Activated CD4-positive, alpha-beta memory T cell treated with anti-CD3 and anti-CD28 coated beads for 36 hours (primary cell): ENCODE measurements at places on chromosomes 3 and 15. TPM values are rescaled to one million over a fixed set of nuclear protein-coding genes. Genes with fewer than 3 reads are reported as not detected.

- H3K4me1 ChIP-seq, result peaks cover 53% of the 10 kb centered on the region
- H3K4me3 ChIP-seq, result peak overlapping the region; percentile 93
- peaks cover 2% of the 10 kb centered on the region for H3K36me3 ChIP-seq
- peak; percentile 33 for DNase-seq
Observed at GRCh38 chr15:63601704-63602185, 4.6 kb downstream of the FBXL22 start.

DNA sequence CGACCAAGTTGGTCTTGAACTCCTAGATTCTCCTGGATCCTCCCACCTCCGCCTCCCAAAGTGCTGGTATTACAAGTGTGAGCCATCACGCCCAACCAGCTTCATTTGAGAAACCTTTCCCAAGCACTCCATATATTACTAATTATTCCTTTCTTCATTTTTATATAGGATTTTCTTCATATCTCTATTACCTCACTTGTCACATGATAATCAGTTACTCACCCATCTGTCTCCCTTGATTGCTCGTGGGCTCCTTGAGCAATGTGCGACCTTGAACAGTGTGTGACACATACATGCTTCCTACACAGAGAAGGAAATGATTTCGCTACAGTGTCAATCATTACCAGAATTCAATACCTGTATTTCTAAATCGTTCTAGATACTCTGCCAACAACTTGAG lies 110.7 kb upstream of the C2CD4B start:
- H3K4me3 ChIP-seq, result no peak overlapping the region
- DNase-seq, result no peak
- no peak overlapping the region for H3K27ac ChIP-seq
- peaks cover 15% of the 10 kb centered on the region for H3K27me3 ChIP-seq
- H3K36me3 ChIP-seq, result peaks cover 2% of the 10 kb centered on the region
- no peaks in the 10 kb centered on the region for H3K4me1 ChIP-seq

GRCh38 chr15:98782801-98783200 lies 134.5 kb downstream of the IGF1R start:
- peaks cover 28% of the 10 kb centered on the region for H3K4me1 ChIP-seq
- H3K36me3 ChIP-seq, result no peaks in the 10 kb centered on the region
- peaks cover 2% of the 10 kb centered on the region for H3K27me3 ChIP-seq
- H3K27ac ChIP-seq, result no peak overlapping the region

DNA sequence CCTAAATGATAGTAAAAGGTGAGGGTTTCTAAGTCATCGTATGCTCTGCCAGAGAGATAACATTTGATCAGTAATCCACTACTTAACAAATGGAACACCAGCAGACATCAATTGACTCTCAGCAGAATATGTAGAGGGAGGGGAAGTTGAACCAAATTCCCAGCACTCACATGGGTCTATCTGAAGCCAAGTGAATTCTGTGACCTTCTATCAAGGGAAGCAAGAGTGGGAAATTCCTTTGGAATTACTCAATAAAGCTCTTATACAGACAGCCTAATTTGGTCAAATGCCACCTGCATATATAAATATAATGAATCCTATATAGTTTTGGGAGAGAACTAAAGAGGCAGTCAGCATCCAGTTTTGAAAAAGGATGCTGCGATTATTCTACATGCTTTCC lies 15.8 kb upstream of the KCNMB2 start:
- H3K27ac ChIP-seq, result no peak overlapping the region
- no peaks in the 10 kb centered on the region for H3K4me1 ChIP-seq
- no peak for DNase-seq

GRCh38 chr3:78665776-78666469 lies 1101.9 kb downstream of the ROBO1 start:
- H3K27ac ChIP-seq, result no peak overlapping the region
- no peak overlapping the region for H3K4me3 ChIP-seq
- H3K4me1 ChIP-seq, result no peaks in the 10 kb centered on the region
- no peaks in the 10 kb centered on the region for H3K27me3 ChIP-seq

LSMEM2 gene
- not detected for total RNA-seq

DOCK3 gene
- 2.7 TPM for total RNA-seq

SLC22A13 gene
- total RNA-seq, result not detected

TP53BP1 gene
- total RNA-seq, result 26.4 TPM

CRABP1 gene
- not detected for total RNA-seq

AHSG gene
- not detected for total RNA-seq
